OCI-M1 (cell line): ENCODE measurements at places on chromosomes 12 and 14.

- no peak for DNase-seq
Measured at GRCh38 chr12:57133916-57134315, 5.6 kb downstream of the LRP1 start.

DNA sequence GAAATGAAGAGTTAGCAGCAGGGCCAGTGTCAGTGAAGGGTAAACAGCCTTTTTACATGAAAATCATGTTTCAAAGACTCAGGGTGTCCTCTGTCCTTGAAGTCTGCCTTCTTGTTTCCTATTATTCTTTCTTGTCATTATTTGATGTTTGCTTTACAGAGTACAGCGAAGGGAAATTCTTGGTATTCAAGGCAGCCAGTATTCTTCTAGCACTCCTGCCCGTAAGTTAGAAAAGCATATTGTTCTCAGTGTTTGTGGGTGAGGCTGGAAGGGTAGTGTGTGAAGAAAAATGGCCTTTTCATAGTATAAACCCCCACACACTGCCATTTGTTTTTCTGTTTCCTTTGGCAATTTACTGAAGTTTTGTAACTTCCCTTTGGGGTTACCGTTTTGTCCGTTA lies 217.3 kb upstream of the NAV3 start:
- DNase-seq: no peak

DNA sequence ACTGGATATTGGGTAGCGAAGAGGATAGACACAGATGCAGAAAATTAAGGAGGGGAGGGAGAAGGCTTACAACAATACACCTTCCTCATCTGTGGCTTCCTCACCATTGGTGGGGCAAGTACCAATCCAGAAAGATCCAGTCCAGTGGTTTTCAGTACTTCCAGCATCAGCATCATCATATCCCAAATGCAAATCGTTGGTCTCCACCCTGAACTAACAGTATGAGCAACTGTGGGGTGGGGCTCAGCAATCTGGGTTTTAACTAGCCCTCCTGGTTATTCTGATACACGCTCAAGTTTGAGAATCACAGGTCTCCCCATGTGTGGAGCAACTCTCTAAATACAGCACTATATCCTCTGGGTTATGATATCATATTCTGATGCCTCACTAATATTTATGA lies 193.7 kb downstream of the PAX9 start:
- no peak for DNase-seq

DNA sequence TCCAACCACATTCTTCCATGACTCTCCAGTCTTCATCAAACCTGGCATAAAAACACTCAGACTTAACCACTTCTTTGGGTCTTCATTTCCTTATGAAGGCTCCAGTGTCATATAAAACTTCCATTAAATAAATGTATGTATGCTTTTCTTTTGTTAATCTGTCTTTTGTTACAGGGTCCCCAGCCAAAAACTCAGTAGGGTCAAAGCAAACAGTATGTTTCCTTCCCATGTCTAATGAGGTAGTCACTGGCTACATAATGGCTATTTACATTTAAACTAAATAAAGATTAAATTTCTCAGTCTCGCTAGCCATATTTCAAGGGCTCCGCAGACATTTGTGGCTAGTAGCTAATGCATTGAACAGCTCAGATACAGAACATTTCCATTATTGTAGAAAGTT lies 40.1 kb upstream of the STAB2 start:
- DNase-seq: no peak

- no peak for DNase-seq
Measured at GRCh38 chr12:109170324-109170723, 53.9 kb downstream of the ACACB start.

- no peak for DNase-seq
Measured at GRCh38 chr14:105315211-105315721, 718 bp downstream of the PACS2 start.

GRCh38 chr12:115371711-115372110 lies 687.7 kb upstream of the TBX3 start:
- DNase-seq: no peak
